HCEC 1CT (cell line): ENCODE measurements at places on chromosomes 12 and 14.
A peak's percentile ranks its signal among the peaks of the same experiment; 100 is the strongest.

GRCh38 chr14:105863296-105864108 is 337.1 kb downstream of the TMEM121 start:
- DNase-seq: no peak

DNA sequence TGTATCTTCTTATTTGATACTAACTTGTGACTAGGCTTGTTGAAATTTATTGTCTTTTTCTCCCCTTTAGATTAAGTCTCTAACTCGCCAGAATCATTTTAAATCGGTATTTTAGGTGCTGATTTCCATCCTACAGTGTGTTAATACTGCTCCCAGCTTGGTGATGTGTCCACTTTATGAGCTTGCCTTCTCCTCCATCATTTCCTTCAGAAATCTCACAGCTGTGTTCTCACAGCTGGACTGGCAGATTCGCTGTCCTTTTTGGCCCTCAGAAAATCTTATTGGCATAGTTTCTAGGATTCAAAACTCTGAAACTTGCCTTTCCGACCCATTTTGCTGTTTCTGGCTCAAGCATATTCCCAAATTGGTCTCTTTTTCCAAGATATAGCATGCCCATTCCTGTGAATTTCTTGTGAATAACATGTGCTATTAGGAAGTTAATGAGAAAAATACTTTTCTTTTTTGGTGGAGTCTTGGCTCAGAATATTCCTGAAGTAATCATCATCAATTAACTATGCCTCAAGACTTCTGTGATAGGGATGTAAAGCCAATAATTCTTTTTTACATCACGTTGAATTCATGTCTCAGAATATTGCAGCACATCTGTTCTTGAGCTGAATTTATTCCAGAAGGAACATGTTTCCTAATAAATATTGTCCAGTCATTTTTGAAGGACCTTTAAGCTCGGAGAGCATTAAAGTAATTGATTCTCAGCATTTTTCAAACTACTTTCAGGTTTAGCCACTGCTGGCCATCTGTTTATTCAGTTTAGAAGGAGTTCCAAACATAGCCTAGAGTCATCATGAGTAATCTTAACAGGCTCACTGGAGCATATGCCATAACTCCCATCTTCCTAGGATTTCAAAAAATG is 50.0 kb upstream of the USP44 start:
- DNase-seq: peak; percentile 89

DNA sequence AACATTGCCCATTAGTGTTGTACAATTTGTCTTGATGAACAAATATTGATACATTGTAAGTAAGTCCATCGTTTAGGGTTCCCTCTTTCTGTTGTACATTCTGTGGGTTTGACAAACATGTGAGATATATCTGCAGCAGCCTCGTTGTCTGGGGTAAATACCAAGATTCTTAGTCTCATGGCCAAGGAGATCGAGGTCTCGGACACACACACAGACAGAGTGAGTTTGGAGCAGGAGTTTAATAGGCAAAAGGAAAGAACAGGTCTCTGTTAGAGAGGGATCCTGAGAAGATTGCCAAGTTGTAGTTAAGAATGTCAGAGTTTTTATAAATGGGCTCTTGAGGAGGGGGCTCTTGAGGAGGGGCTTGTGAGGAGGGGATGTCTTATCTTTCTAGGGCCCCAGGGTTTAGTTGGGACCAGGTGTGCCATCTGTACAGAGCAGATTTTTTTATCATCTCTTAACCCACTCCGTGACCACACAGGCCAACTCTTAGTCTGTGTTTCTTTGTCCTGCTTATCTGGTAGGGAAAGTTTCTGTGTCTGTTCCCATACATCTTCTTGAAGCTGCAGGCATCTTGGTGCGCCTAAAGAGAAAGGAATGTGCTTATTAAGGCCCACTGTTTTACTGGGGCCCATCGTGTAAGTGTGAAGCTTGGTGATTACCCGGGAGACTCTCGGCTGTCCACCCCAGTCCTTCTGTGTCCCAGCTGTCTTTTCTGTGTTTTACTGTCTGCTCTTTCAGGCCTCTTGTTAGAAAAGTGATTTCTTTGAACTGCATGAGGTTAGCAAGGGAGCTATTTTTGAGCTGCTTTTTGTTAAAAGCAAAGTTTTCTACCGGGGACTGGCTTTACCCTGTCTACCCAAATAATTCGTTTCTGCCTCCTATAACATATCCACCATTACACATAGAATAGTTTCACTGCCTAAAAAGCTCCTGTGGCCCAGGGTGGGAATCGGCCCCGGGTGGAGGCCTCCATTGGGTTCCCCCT is 22.4 kb upstream of the CLEC2D start:
- DNase-seq: peak; percentile 43

GRCh38 chr14:64218344-64219240 is 75.6 kb downstream of the ESR2 start:
- DNase-seq: no peak

DNA sequence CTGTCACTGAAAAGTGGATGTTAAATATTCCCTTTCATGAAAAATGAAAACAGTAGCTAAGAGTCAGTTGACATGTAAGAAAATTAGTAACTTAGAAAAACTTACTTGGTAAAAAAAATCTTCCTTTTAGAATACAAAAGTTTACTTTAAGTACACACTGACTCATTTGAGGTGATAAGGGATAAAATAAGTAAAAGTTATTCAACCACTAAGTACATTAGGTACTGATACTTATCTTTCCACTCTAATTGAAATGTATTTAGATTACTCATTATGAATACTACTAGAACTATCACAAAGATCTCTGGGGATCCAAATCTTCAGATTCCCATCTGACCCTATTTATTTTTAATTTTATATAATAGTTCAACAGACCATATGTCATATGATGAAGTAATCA is 12.2 kb downstream of the SYCP3 start:
- no peak for DNase-seq

DNA sequence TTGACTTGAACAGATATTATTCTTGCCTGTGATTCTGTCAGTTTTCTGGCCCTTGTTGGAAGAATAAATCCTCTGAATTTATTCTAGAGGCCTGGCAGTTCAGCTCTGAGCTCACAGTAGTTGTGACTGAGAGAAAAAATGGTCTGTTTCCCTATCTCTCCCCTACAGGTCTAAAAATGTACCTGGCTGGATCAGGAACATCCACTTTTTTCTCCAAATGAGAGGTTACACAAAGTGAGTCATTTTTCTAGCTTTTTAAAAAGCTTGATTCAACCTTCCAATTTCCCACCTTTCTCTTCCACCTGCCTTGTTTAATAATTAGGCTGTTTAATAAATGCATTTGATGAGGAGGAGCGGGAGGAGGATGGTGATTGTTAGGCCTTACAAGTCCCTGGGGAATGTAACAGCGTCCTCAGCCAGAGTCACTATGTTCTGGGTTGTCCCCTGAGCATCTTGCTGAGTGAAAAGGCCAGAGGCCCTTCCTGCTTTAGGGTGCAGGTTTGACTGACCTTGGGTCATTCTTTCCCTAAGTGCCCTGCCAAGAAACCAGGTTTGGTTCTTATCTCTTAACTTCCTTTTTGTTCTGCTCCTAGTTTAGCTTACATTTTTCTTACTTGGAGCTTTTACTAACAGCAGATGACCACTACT is 91.7 kb upstream of the FUT8 start:
- DNase-seq: no peak

DNA sequence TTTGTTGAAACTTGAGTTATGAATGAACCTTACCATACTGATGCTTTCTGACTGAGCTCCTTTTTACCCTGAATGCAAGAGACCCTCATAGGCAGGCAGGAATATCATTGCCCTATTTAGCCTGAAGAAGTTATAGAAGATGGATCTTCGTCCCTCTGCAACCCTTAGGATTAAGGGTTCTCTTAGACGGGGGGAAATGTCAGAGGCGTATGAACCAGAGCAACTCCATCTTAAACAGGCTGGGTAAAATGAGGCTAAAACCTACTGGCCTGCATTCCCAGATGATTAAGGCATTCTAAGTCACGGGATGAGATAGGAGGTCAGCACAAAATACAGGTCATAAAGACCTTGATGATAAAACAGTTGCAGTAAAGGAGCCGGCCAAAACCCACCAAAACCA is 7.5 kb downstream of the ATF1 start:
- DNase-seq: no peak

DNA sequence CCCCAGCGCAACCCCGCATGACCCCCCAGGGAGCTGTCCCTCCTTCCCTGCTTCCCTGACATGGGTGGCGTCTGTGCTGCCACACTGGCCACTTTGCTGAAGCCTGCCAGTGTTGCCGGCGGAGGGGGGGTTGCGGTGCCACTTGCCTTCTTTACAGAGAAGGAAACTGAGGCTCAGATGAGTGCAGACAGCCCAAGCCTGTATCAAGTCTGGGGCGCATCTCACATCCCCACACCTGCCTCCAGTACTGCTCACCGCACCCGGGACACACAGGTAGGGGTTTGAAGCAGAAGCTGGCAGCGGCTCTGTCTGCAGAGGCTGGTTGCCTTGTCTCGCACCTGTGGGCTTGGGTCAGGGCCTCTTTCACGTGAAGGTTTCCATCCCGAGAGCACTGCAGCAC is 104.7 kb upstream of the RTL1 start:
- DNase-seq: no peak

- DNase-seq: no peak
Measured at GRCh38 chr14:76591266-76591665, 170.0 kb upstream of the VASH1 start.

GRCh38 chr14:94128216-94128839 is 1.1 kb downstream of the IFI27L2 start:
- DNase-seq: no peak

DNA sequence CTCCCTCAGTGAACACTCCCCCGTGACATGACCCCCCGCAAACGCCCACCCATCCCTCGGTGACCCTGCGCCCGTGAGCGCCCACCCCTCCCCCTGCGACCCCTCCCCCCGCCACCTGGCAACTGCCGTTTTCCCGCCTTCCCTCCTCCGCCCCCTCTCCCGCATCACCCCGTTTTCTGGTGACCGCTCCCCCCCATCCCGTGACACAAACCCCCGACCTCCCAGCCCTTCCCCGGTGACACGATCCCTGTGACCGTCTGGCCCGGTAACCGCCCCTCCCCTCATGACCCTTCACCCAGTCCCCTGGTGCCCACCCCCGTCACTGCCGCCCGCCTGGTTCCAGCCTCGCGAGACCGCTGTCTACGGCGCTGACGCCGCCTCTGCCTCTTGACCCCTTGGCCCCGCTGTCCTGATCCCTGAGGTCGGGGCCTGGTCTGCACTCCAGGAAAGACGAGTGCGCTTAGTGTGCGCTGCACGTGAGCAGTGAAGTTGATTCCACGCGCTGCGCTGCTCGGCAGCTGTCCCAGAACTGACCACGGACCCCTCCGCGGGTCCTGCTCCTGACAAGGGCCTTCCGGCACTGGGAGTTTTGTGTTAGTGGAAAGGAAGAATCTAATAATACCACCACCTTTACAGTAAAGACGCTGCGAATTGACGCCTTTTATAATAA is 59.4 kb downstream of the DDX51 start:
- peak; percentile 66 for DNase-seq

DNA sequence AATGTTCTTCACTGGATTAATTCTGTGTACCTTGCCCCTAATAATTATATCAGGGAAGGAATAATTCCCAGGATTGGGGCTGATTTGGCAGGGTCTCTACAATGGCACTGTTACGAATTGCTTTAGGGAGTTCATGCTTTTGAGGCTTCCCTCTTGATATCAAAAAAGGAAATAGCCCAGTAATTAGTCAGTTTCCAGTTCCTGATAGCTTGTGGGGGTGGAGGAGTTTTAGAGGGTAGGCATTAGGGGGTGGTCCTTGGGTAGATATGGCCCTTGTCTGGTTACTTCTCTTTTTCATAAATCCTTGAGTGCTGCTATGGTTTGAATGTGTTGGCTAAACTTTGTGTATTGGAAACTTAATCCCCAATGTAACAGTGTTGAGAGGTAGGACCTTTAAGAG is 6.1 kb upstream of the SRSF5 start:
- no peak for DNase-seq

DNA sequence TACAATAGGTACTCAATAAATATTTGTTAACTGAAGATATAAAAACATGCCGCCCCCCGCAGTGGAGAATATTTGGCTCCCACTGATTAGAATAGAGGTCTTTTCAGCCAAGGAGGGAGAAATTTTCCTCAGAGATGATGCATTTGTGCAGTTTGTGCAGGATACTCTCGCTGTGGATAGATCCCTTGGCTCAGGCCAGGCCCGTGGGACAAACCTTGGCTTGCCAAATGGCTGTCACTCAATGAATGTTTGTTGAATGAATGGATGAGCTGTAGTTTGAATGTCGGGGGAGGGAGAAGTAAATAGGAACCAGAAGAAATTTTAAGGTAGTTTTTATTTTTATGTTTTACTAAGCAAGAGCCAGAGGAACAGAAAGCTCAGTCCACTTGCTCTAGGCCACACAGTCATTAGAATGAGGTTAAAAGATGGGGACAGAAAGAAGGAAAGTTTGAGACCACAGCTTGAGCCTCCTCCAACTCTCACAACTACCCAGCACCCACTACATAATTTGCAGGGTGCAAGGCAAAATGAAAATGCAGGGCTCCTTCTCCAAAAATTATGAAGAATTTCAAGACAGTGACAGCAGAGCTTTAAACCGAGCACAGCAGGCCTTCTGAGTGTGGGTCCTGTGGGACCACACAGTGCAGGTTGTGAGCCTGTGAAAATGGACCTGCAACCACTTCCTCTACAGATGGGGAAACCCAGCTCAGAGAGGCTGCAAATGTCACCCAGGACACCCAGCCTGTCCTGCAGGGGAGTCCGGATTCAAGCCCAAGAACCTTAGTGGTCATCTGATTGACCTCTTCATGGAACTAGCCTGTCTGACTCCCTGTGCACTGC is 51.4 kb downstream of the WSCD2 start:
- DNase-seq: no peak

DNA sequence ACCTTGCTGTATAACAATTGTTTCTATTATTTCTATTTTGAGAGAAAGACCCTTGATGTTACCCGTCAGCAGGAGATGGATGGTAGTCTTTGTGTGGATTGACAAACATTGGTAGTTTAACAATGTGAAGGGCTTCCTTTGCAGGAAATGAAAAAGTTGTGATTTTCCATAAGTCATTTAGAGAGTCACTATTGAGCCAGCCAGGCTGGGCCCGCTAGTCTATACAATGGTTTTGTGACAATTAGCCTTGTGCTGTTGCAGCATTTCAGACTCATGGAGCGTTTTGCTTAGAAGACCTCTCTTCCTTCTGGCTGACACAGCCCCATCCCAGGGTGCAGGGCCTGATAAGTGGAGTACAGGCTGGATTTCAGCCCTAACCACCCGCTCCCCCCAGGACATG is 18.3 kb upstream of the SLC38A2 start:
- no peak for DNase-seq

- no peak for DNase-seq
Measured at GRCh38 chr12:119727600-119728443, 59.9 kb downstream of the PRKAB1 start.
